SHP77 (cell line): ENCODE measurements at places on chromosomes 5 and 9.

GRCh38 chr9:35555246-35555701, 49.8 kb upstream of the TESK1 start:
- DNase-seq: no peak

DNA sequence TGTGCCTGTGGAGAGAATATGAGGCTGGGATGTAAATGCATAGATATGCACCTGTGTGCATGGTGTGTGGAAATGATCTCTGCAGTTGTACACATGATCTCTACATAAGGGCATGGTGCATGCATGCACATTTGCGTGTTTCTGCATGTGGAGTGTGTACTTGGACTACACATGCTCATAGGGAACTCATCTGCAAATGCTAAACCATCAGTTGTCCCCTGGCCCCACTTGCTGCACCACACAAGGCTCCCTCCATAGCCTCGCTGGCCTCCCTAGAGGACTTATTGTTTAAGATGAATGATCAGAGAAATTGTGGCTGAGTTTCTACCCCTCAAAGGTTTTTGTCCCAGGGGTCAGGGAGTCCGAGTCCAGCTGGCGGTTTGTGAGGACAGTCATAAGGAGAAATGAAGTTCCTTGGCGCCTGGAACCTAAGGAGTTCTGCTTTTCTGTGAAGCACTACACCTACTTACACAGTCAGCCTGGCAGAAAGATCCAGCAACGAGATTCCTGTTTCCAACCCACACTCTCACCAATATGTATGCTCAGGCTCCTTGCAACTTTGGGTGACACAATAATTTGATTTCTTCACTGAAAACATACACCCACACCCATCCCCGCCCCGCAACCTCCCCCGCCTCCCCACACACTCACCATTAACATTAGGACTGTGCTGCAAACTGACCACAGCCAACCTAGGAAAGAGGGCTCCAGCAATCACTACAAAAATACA, 79.9 kb upstream of the CPEB4 start:
- no peak for DNase-seq

DNA sequence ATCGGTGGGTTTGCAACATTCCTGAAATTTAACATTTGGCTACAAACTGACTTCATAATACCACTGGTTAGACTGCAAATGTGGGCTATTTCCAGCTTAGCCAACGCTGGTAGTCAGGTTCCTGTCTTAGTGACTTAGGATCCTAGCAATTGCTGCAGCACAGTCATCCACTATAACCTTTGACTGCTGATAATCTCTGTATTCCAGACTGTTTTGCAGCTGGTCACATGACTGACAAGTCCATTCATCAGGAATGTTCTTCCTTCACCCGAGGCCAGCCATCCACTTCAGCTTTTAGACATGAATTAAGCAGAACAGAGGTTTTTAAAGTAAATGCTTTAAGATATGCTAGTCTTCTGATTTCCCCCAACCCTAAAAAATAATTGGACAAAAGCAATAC, 425.9 kb upstream of the MPDZ start:
- no peak for DNase-seq

DNA sequence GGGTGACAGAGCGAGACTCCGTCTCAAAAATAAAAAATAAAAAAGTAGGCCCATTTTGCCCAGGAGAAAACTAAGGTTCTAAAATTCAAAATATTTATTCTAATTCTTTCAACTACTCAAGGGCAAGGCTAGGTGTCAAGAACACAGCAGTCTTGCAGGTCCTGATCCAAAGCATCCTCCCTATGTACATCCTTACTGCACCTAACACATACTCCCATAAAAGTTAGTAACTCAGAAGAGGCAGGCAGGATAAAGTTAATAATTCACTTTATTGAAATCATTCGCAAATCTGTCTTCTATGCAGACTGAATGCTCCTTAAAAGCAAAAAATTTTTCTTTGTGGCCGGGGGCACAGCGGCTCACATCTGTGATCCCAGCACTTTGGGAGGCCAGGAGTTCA, 11.1 kb downstream of the GOLPH3 start:
- DNase-seq: no peak

DNA sequence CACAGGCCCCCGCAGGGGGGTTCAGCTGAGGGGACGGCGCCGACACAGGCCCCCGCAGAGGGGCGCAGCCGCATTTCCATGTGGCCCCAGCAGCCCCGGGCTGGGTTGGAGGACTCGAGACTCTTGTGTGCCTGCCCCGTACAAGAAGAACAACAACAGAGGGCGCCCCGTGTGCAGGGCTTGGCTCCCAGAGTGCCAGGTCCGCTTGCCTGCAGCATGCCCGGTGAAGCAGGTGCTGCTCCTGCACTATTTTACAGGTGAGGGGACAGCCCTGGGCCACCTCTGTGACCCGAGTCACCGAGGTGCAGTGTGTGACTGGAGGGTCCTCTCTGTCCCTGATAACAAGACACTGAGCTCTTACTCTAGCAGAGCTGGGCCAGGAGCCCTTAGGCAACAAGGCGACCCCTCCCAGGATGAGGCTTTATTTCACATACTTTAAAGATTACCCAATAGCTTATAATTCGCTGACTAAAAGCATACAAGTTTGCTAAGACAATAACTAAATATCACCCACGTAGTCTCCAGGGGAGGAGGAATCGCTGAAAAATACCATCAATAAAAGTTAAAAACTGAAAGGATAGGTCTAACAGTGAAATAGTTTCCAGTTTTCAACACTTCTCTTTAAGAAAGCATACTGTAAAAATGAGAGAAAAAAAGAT, 41.7 kb upstream of the SLC9A3 start:
- DNase-seq: no peak

GRCh38 chr5:146205499-146206202, 2.2 kb downstream of the RBM27 start:
- DNase-seq: no peak

DNA sequence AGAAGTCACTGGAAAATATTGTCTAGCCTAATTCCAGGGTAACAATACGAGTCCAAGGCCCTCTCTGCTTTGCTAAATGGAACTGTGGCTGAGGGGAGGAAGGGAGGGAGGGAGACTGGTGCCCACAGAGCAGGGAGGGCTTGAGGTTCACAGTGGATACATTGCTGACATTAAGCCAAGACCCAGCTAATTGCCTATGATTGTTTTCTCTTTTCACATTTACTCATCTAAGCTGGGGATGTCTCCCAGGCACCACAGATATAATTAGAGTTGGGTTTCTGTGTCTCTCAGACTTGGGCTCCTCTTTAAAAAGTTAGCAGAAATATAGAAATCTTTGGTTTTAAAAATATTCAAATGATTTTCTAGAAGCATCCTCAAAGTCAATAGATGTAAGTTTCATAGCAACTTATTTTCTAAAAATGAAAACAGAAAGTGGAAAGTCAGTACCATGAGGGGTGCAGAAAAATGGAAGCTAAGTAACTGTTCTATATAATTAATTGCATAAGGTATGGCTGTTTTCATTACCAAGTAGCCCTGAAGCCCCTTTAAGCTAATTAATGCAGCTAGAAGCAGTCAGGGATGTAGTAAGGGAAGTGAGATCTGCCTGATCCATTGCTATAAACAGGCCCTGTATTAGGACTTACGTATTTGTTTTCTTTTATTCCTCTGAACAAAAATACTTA, 259.8 kb downstream of the NDUFS4 start:
- DNase-seq: no peak

DNA sequence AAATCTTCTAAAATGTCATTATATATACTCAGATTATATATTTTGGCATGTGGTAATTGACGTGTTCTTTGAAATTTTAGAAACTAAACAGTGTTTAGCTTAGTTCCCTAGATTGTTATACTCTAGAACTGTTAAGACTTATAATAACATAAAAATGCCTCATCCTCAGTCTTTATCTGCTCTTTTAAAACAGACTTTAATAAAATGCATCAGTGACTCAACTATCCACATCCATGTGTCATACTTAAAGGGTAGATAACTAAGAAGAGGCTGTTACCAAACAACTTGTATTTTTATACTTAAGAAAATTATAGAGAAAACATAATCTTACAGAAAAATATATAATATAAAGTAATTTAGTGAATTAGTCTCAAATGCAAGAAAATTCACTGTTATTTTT, 15.2 kb downstream of the NFIL3 start:
- no peak for DNase-seq

- DNase-seq: no peak
These were observed 187.0 kb upstream of the S1PR3 start for GRCh38 chr9:88804254-88804596.

- DNase-seq: no peak
These were observed 80.9 kb downstream of the DOCK8 start for GRCh38 chr9:295576-295975.

DNA sequence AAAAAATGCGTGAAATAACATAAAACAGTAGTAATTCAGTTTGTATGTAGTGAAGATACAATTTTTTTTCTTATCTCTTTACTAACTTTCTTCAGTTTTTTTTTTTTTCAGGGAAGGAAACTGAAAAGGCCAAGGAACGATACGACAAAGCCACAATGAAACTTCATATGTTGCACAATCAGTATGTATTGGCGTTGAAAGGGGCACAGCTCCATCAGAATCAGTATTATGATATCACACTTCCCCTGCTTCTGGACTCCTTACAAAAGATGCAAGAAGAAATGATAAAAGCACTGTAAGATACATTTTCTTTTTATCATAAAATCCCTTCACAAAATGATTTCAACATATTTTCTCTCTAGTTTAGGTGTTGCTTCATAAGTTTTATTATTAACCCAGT, 120.0 kb downstream of the FER start:
- DNase-seq: no peak

DNA sequence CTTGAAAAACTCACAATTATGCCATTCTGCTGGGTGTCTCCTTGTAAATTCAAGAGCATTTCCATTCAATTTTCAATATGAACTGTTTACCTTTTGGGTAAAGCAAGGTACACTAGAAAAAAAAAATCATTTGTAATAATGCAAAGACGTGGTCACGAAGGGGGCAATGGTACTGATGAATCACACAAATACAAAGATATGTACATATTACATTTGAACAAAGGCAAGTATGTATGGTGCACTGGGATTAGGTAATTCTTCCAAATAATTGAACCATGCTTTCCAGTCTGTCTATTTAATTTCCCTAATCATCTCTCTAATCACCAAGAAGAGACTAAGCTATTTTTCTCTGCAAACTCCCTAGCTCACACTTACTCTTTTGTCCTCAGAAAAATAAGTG, 63.4 kb upstream of the RNF38 start:
- DNase-seq: no peak

GRCh38 chr9:3491450-3491849, 34.4 kb downstream of the RFX3 start:
- DNase-seq: no peak

DNA sequence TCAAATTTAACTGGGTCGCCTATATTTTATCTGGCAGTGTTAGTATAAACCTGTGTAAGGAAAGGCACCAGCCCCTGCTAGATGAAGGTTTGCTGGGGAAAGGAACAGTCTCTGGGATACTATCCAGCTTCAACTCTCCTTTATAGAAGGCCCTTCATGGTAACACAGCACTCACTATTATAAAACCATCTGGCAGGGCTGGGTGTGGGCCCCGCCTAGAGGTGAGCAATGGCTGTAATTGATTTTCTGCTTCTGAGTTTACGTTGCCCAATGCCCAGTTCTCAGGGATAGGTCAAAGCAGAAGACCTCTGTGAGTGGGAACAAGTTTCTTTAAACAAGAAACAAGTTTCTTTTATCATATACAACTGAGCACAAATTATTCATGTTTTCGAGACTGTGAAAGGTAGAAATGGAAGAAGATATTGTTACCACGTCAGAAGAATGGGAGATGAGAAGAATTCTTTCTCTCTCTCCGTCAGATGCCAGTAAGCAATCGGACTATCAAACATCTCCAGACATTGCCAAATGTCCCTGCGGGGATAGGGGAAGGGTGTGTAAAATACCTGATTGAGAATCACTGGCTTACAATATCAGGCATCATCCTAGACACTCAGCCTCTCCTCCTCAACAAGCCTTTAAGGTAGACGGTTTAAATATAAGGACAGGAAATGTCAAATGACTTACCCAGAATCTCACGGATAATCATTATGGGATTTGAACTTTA, 205.9 kb downstream of the PDZD2 start:
- peak; percentile 8 for DNase-seq

GRCh38 chr5:154196955-154197652, 6.6 kb downstream of the GALNT10 start:
- DNase-seq: no peak

- no peak for DNase-seq
These were observed 66.5 kb upstream of the TLX3 start for GRCh38 chr5:171242521-171242920.

- no peak for DNase-seq
These were observed 3.6 kb downstream of the SPAAR start for GRCh38 chr9:35912791-35913400.
